Vagina (tissue), 2 donors: ENCODE measurements at places on chromosomes 6 and 20. TPM values are rescaled to one million over a fixed set of nuclear protein-coding genes. Genes with fewer than 3 reads are reported as not detected.

- no peak for DNase-seq
Observed at GRCh38 chr6:155319902-155320301, 5.6 kb upstream of the TFB1M start.

DNA sequence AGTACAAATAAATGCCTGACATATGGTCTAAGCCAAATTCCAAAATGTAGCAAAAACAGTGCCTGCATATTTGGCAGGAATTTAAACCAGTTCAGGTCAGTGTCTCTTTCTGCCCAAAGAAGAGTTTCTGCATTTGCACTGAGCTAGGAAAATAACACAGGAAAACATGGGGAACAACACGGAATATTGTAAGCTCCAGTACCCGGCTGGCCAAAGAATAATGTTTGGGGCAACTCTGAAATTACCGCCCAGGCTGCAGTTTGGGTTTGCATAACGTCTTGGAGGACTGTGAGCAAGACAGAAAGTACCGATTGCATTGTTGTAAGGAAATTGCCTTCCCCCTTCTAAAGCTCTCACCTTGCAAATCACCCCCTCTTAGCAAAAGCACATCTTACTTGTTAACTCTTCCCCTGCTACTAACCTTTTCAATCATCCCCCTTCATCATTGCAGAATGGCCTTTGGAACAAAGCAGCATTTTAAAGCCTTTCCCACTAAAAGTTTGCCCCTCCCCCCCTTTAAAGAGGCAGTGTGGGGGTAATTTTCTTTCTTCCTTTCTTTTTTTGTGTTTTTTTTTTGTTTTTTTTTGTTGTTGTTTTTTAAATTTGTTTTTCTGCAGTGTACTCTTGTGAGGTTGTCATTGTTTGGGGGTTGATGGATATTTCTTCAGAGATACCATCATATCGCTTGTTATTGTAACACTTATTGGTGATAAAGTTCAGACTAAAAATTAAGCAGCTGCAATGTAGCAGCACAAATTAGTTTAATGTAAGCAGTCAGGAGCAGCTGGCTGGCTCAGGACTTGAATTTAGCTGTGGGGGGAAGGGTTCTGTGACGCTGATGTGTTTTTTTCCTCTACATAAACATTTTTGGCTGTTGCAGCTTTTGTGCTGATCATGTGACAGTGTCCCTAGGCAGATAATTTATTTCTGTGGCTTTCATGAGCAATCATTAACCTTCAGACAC lies 100.0 kb upstream of the CITED2 start:
- no peak for DNase-seq

DNA sequence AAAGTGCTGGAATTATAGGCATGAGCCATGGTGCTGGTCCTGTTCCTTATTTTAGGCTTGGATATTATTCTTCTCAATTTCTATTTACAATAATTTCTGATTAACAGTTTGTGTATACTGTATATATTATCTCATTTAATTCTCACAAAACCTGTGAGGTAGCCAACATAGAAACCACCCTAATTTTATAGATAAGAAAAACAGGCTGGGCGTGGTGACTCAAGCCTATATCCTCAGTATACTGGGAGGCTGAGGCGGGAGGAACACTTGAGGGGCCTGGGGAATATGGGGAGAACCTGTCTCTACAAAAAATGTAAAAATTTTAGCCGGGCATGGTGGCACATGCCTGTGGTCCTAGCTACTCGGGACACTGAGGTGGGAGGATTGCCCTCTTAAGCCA lies 3.8 kb upstream of the AFG1L start:
- DNase-seq: no peak

- no peak for DNase-seq
Observed at GRCh38 chr20:32495949-32496348, 89.2 kb downstream of the NOL4L start.

DNA sequence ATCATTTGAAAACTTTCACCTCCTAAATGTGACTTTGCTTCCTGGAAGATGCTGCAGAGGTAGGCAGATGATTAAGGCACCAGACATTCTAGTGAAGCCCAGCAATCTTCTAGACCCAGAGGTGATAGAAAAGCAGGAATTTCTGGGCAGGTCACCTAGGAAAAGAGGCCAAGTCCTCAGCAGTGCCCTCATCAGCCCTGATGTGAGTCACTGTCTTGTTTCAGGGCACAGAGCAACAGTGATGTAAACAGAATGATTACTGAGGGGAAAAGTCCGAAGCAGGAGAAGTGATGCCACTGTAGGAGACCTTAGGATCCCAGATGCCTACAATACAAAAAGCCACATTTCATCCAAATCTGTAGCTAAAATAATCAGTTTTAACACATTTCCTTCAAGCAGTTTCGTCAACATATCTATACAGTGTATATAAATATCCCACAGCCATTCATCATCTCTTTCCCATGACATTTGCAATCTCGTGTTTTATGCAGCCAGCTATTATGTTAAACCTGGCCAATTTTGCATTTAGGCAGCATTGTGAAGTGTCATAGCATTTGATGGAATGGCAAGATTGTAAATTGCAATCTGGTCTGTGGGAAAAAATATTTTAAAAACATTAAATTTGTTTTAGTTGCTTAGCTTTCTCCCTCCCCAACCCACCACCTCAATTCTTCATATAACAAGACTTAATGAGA lies 401.2 kb upstream of the RNF217 start:
- no peak for DNase-seq

DNA sequence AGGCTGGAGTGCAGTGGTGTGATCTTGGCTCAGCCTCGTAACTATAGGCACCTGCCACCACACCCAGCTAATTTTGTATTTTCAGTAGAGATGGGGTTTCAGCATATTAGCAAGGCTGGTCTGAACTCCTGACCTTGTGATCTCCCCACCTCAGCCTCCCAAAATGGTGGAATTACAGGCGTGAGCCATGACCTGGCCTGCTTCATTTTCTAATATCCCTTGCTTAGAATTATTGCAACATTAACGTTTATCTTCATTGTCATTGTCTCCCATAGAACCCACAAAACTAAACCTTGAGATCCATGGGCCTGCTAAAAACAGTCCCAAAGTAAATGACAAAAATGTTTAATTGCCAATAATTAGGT lies 6.1 kb downstream of the EEF1A1 start:
- DNase-seq: no peak

GRCh38 chr6:17115251-17116116 lies 13.6 kb downstream of the STMND1 start:
- no peak for DNase-seq

The GRM4 gene
- not detected for total RNA-seq

The IPCEF1 gene
- 2.0 TPM for total RNA-seq

The ATXN1 gene
- 43.2 TPM for total RNA-seq

The TENT5A gene
- 20.6 TPM for total RNA-seq

The ZNF165 gene
- 3.7 TPM for total RNA-seq
